GM12878 (cell line): ENCODE measurements at places on chromosomes 5 and 9. TPM values are rescaled to one million over a fixed set of nuclear protein-coding genes. Genes with fewer than 3 reads are reported as not detected.

- DNase-seq: no peak
Observed at GRCh38 chr9:12818431-12819000, 43.7 kb downstream of the LURAP1L start.

GRCh38 chr5:93071710-93072109 is 509.3 kb downstream of the NR2F1-AS1 start:
- no peak for DNase-seq

DNA sequence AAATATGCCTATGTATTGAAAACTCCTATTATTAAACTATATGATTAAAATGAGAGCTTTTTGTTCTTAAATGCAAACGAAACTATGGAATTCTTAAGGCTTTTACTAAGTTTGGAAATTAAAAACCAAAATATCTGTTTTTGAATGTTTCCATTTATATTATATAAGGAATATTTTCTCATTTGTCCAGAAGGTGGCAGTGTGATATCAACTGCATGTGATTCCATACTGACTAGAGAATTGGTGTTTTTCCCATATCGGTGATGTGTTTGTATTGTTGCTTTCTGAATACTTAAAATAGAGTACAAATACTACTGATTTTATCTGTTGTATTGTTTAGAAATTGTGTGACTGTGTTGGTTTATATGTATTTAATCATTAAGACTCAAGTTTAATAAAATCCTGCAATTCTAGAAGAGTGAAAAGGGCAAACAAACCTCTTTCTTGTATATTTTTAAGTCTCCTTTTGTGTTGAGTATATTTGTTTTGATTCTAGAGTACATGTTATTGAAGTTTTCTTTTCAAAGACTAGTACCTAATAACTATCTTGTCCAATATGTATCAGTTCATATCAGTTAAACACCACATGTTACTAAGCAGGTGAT is 320.8 kb downstream of the CCDC171 start:
- DNase-seq: no peak

- DNase-seq: no peak
Observed at GRCh38 chr5:126348855-126349635, 74.2 kb upstream of the GRAMD2B start.

- no peak for DNase-seq
Observed at GRCh38 chr5:72859127-72859526, 42.7 kb downstream of the TNPO1 start.

FOXD4L4 gene
- total RNA-seq: 0.24 and 0.36 TPM in 2 replicates

GRCh38 chr5:60444661-60445360 is 255.2 kb downstream of the DEPDC1B start:
- DNase-seq: no peak
